ENCODE measurements at places on chromosomes 13 and 19.

DNA sequence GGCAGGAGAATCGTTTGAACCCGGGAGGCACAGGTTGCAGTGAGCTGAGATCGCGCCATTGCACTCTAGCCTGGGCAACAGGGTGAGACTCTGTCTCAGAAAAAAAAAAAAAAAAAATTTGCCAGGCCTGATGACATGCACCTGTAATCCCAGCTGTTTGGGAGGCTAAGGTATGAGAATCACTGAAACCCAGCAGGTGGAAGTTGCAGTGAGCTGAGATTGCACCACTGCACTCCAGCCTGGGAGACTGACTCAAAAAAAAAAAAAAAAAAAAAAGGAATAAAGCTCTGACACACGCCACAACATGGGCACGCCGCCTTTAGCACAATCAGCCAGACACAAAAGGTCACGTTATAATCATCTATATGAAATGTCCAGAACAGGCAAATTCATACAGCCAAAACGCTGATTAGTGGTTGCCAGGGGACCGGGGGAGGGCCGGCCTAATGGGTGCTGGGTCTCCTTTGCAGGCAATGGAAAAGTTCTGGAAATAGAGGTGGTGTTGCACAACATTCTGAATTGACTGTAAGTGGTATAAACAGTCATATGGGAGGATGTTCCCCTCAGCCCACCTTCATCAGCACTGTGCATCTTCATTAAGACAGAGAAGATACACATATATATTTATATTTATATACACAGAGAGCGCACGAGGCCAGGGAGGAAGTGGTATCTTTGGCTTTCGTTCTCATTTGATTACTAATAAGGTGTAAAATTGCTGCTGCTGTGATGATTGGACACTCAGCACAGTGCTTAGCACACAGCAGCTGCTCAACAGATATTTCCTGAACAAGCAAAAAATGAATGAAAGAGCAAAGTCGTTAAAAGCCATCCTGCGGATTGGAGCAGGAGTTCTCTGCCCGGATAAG lies 3.8 kb downstream of the HSPBP1 start:
- DNase-seq = no peak

- no peak for DNase-seq
Measured at GRCh38 chr19:48444129-48444935, 1.5 kb upstream of the GRWD1 start.

- no peak for DNase-seq
Measured at GRCh38 chr13:85093808-85094207, 705.4 kb downstream of the SLITRK6 start.

- no peak for DNase-seq
Measured at GRCh38 chr13:114237415-114238112, 2.9 kb downstream of the CDC16 start.

GRCh38 chr13:44407891-44408290 lies 34.3 kb downstream of the SERP2 start:
- DNase-seq = no peak

- DNase-seq = no peak
Measured at GRCh38 chr19:20388706-20389225, 176.8 kb downstream of the ZNF737 start.

DNA sequence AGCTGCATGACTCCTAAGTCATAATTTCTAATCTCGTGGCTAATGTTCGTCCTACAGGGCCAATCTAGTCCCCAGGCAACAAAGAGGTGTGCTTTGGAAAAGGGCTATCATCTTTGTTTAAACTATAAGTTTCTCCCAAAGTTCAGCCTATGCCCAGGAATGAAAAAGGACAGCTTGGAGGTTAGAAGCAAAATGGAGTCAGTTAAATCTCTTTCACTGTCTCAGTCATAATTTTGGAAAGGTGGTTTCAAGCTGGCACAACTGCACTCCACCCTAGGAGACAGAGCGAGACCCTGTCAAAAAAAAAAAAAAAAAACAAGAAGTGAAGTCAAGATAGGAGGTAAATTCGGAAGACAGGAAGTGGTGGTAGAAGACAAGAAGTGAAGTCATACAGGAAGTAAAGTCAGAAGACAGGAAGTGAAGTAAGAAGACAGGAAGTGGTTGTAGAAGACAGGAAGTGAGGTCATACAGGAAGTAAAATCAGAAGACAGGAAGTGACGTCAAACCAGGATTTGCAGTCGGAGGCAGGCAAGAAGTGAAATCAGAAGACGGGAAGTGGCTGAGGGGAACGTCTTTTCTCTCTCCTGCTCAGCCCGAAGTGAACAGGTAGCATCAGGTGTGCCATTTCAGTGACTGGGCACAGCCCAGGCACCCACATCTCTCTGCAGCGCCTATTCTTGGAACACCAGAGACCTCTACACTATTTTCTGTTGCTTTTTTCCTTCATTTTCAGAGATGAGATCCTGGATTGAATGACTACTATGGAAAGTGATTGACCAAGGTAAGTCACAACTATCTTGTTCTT lies 32.2 kb downstream of the GP6 start:
- DNase-seq = peak; percentile 91

Data from SHP77 (cell line).